Activated CD8-positive, alpha-beta memory T cell treated with anti-CD3 and anti-CD28 coated beads for 48 hours (primary cell): ENCODE measurements at places on chromosomes 4 and X.

DNA sequence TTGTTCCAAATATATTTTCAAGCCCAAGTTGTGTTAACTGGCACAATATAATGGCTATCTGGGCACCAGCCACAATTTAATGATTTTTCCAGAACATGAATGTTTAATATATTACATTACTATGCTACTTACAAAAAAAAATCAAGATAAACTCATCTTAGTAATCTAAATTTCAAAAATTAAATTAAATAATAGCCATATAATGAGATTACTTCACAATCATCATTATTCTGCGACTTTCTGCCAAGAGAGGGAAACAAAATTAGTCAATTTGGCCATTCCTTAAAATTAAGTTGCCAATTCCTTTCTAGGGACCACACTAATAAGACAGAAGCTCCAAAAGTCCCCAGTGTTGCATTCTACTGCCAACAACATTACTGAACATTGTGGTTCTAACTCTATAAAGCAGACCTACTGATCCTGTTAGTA is 7.5 kb downstream of the NEK1 start:
- no peak for DNase-seq

DNA sequence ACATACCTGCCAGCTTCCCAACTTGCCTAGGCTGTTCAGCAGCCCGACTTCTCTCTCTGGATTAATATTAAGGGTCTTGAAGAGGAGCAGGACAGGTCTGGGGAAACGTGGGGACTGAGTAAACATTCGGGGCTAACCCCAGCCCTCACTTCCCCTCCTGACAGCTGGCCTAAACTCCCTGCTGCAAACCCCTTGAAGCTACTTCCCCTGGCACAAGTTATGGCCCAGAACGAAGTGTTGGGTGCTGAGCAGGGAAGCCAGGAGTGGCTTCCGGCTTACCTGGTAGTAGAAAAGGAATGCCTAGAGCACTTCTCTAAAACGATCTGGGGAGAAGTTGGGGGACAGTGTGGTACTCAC is 200.0 kb downstream of the BCOR start:
- DNase-seq = no peak

- no peak for DNase-seq
These were observed 154.7 kb upstream of the BOD1L1 start for GRCh38 chr4:13782231-13782630.

DNA sequence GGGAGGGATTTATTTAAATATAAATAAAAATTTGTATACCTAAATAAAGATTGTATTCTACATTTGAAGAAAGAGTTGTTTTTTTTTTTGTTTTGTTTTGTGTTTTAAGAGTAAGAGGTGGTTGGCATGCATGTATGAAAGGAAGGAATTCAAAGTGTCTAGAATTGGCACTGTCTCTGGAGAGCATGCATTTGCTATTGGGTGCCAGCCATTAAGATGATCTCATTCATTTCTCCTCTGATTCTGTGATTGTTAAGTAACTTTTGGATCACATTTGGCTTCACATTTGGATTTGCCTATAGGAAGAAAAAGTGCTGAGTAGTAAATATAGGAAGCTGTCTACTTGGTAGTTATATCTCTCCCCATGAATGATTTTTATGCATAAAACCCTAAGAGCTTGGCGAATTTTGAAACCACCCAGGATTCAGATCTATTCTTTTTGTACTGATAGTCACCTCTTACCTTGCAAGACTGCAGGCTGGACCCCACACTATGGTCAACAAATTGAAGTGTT is 7.8 kb upstream of the BOD1L1 start:
- no peak for DNase-seq

- DNase-seq = no peak
These were observed 15.1 kb downstream of the TAF9B start for GRCh38 chrX:78124307-78124706.

- DNase-seq = no peak
These were observed 855.0 kb upstream of the GRID2 start for GRCh38 chr4:91448668-91449330.

- DNase-seq = no peak
These were observed 98.2 kb upstream of the ARSJ start for GRCh38 chr4:114077610-114078009.

GRCh38 chr4:1759818-1760223 is 33.3 kb upstream of the FGFR3 start:
- DNase-seq = no peak

DNA sequence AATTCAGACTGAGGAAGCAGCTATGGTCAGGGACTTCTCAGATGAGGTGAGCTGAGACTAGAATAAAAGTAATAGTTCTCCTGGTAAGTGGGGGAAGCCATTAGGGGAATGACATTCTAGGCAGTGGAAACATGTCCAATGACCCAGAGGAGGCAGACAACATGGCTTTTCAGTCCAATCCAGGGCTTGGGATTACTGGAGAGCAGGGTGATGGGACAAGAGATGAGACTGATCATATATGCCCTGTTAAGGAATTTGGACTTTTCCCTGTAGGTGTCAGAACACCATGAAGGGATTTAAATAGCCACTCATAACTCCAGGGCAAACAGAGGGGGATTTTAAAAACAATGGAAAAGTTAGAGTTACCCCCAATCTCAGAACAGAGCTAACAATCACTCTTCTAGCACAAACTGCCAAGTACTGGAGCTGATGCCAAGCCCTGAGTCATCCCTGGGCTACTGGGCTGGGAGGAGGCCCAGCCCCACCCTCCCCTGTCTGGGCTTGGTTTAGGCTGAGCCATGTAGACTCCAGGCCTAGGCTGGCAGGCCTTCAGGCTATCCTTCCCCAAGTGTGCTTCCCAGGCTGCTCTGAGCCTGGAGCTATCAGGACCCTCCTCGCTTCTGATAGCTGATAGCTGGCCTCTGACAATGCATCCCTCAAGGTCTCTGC is 22.7 kb upstream of the MSN start:
- DNase-seq = no peak

GRCh38 chrX:49829016-49829415 is at the start of gene PAGE4:
Gene PAGE4, plus strand, starts transcription at chrX:49829303. Its CDS starts 1,126 bp downstream, at chrX:49830429.
- no peak for DNase-seq

DNA sequence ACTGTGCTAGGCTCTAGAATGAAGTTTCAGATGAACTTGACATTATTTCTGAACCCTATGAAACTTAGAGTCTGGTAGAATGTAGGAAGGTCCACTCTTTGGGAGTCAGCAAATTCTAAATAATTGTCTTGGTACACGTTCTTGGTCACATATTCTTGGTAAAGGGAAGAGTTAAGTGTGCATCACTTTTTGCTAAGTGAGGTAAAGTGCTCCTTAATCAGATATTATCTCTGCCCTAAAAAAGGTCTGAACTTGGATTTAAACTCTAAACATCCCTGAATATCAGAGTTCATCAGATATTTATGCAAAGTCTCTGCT is 7.2 kb downstream of the OCIAD2 start:
- DNase-seq = no peak

- DNase-seq = no peak
These were observed 103.9 kb downstream of the PDS5A start for GRCh38 chr4:39873823-39874222.

GRCh38 chrX:9582956-9583355 is 118.1 kb downstream of the TBL1X start:
- DNase-seq = no peak

GRCh38 chrX:149515954-149516602 is 11.0 kb upstream of the IDS start:
- DNase-seq = no peak

DNA sequence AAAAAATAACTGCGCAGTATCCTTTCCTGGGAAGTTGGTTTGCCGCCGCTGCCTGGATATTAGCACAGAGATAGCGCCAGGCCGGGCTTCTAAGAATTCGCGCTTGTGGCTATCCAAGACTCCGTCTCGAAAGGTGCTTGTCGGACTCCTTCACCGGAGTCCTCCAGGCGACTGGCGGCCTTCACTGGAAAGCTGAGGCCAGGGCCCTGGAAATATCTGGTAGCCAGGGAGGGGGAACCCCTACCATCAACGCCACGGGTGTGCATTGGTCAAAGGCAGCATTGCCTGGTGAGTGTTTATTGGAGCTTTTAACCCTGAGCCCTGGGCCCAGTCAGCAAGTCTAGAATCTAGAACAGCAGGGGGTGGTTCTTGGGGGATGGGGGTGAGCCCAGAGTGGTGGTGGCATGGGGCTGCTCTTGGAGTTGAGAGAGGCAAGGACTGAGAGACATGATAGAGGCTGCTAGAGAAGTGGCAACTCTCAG is 577 bp upstream of the PIM2 start:
- DNase-seq = no peak

- no peak for DNase-seq
These were observed 23.1 kb downstream of the ATP8A1 start for GRCh38 chr4:42633605-42634388.

GRCh38 chr4:163603257-163603656 is 108.8 kb downstream of the TMA16 start:
- no peak for DNase-seq

DNA sequence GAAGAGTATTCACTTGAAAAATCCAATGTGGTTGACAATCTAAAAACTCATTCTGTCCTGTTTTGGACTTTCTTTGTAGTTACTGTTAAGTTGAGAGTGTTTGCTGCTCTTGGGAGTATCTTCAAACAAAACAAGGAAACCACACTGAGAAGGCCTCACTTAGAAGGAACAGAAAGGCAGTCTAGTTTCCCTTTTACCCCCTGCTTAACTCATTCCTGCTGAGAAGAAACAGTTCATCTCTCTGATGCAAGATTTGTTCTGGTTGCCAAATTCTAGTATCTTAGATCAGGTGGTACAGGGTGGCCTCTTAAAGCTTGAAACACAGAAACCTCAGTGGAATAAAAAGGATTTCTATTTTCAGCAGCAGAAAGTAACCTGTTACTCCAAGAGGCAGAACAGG is 41.4 kb downstream of the GUCY2F start:
- DNase-seq = no peak

DNA sequence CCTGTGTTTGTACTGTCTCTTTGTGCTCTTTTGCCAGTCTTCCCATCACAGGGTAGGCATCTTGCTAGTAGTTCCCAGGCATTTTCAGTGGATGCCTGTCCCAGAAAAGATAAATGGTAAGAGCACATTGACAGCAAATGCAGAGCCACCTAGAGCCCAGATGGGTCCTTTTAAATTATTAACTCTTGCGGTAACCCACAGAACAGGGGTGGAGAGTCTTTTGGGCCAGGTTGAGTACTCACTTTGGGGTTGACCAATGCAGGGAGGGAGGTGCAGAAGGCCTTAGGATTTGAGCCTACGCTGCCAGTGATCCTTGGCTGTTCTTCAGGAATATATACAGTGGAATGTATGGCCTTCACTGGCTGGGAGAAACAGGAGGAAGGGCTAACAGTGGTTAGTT is 173.8 kb downstream of the MSN start:
- no peak for DNase-seq

- DNase-seq = no peak
These were observed 81.6 kb downstream of the ZFX start for GRCh38 chrX:24231131-24231540.

DNA sequence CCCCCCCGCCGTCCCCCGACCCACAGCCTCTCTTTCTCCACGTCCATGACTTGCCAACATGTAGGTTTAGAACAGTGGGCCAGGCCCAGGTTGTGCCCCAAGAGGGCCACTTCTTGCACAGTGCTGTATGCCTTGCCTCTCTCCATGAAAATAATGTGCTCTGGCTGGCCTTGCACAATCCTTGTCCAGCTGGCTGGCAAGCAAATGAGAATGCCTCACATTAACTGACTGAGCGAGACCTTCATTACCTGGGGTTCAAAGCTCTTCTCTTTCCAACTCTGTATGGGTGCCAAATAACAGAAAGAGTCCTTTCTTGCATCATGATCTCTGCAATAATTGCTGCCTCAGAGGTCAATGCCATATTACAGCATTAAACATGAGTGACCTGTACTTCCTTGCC is 416.6 kb downstream of the FGF13 start:
- DNase-seq = no peak

DNA sequence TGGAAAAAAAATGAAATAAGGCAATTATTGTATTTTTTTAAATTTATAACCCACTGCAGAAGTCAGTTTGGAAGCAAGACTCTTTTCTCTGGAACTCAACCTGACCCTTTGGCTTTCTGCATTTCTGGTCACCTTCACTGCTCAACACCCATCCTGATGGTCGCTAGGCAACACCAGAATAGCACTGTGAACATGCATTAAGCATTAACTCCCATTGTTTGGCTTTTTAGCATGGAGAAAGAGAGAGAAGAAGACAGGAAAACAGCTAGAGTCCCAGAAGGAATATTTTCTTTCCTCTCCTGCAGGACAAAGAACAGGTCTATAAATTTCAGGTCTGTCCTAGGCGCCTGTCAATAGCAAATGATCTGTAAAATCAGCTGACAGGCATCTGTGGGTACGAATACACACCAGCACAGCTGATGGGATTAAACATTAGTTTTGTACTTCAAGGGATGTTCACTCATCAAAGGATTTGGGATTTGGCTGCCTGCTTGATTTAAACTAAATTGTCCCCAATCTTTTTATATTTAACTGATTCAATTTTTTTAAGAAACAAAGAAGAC is 137.2 kb upstream of the ETNPPL start:
- no peak for DNase-seq

- DNase-seq = no peak
These were observed 9.2 kb downstream of the RFC1 start for GRCh38 chr4:39357002-39357401.

DNA sequence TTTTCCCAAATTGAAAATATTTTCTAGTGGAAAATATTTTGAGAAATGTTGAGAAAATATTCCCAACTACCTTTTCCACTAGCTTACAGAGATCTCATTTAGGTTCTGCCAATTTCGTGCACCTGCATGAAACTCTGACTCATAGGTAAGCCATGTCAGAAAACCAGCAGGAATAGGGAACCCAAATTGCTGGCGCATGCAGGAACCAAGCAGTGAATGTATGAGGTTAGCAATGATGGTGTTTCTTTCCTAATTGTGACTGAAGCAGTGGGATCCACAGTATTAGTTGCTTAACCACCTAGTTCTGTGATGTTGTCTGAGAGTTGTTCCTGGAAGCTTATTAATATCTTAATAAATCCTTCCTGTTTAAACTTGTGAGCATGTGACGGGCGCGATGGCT is 381.0 kb upstream of the TRAM1L1 start:
- DNase-seq = no peak

DNA sequence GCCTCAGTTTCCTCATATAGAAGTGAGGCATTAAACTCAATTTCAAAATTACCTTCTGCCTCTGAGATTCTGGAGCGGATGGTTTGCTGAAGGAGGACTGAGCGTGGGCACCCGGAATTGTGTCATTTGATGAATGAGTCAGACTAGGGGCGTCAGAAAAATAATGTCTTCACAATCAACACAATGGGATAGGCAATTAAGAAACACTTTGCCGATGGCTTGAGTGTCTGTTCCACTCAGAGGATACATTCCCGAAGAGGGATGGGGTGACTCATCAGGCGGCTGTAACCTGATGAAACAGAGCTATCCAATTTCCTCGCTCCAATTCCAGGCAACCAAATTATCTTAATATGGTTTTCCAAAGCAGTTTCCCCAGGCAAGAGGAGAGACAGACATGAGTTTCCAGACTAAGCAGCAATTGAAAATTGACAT is 1.2 kb upstream of the CHRNA9 start:
- DNase-seq = no peak

- DNase-seq = no peak
These were observed 32.5 kb downstream of the SCML1 start for GRCh38 chrX:17769701-17770269.
